T-helper 17 cell (primary cell): ENCODE measurements at places on chromosomes 1 and 21. TPM values are rescaled to one million over a fixed set of nuclear protein-coding genes. Genes with fewer than 3 reads are reported as not detected.

DNA sequence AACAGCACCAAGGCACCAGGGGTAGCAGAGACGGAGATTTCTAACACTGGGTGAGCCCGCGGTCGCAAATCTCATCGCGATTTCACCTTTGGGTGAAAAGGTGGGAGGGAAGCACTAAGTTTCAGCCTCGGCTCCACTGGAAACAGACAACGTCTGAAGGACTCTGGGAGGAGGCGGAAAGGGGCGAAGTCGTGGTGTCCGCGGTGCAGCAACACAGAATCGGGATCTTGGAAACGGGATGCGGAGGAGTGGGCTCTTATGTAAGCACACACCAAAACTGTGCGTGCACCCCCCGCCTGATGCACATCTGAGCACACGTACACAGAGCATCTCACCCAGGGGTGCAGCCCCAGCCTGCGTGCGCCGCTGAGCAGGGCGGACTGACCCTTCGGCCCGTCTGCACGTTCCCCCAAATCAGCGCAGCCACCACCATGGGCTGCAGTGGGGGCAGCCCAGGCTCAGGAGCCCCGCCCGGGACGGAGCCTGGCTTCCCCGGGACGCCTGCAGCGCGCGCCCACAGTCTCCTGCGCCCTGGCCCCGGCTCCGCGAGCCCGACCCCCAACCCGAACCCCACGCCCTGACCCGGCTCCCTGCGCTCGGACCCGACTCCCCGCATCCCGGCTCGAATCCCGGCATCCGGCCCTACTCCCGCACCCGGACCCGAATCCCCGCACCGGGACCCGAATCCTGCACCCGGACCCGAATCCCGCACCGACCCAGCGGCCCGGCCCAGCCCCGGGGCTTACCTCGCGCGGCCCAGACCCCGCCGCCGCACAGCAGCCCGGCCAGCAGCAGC is 670 bp downstream of the CLSTN1 start:
- DNase-seq: no peak

GRCh38 chr1:108858230-108858950 is 1.5 kb upstream of the AKNAD1 start:
- no peak for DNase-seq

GRCh38 chr21:29385934-29386520 is 87.3 kb downstream of the BACH1 start:
- no peak for DNase-seq

- DNase-seq: no peak
These were observed 9.5 kb upstream of the GNPAT start for GRCh38 chr1:231231511-231231910.

DNA sequence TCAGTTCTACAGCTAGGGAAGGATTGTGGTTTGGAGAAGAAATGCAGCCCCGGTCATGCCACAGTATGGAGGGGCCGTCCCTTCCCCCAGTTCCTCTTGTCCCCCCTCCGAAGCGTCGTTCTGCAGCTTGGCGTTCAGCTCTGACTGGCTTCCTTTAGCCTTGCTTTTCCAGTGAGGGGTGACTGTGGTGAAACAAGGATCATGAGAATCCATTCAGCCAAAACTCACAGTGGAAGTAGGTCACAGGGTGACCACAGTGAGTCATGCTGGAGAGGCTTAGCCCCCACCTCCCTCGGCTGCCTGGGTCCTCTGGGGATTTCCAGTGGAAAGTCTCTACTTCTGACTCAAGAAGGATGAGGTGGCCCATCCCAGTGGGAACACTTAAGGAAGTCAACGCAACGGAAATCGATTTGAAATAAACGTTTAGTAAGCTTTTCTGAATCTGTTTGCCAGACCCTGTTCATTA is 37.3 kb upstream of the COL6A2 start:
- DNase-seq: no peak

DNA sequence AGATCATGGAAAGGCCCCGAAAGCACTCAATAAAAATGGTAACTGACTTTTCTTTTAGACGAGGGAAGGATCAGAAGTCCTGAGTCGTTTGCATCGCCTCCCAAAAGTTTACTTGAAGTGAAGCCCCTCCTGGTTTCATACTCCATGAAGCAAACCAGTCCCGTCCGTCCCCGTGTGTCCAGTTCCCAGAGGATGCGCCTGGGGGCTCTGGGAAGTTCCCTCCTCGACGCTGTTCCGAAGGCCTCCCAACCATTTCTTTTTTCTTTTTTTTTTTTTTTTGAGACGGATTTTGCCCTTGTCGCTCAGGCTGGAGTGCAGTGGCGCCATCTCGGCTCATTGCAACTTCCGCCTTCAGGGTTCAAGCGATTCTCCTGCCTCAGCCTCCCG is 661 bp upstream of the OSCP1 start:
- DNase-seq: no peak

MSH4 gene
- total RNA-seq: 0.27 TPM

KRTAP11-1 gene
- total RNA-seq: not detected

AXDND1 gene
- 1.7 TPM for total RNA-seq

SAMD13 gene
- total RNA-seq: not detected
